IPS DF 19.7 (cell line): ENCODE measurements at places on chromosomes 3 and 15.

DNA sequence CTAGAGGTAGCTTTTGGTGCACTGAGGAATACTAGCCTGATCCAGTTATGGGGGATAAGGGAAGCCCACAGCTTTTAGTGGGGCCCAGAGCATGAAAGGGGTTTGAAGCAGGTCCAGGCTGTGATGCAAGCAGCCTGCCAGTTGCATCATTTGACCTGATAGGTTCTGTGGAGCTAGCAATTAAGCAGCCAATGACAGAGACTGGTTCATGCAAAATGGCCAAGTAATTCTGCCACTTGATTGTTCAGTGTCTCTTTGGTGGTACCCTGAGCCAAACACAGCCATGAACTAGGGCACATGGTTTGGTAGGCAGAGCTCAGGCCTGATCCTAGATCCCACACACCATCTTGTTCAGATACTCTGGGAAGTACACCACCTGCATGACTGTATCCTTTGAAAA is 91.0 kb upstream of the PRR23C start:
- DNase-seq: no peak

DNA sequence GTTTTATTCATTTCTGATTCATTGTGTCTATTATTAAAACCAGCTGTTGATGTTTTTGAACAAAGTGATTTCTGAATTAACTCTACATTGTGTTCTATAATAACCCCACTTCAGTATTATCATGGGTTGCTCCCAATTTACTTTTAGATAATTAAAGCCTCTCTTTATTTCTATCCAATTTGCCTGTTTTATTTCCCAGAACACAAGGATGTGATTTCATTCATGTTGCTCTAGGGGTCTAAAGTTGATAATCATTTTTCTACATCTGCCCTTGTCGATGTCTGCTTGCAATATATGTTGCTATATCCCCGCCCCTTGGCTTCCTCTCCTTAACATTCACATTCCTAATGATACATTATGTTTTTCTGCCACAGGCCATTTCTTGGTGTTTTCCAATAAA is 747.3 kb downstream of the CADM2 start:
- DNase-seq: no peak

DNA sequence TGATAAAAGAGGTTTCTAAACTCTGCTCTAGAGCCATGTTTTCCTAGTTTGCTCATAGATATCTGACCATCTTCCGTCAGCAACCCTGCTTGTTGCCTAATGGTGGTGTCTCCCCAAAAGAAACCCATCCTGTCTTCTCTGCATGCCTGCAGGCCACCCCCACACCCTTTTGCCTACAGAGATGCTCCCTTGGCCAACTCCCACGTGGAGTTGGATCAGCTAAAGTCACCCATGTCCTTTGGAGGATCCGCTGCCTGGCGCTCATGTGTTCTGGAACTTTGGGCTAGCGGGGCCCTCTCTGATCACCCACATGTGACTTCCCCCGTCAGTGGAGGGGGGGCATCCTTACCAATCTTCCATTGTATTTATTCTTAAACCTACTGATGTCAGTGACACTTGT is 185.6 kb downstream of the ADAMTS17 start:
- DNase-seq: no peak

DNA sequence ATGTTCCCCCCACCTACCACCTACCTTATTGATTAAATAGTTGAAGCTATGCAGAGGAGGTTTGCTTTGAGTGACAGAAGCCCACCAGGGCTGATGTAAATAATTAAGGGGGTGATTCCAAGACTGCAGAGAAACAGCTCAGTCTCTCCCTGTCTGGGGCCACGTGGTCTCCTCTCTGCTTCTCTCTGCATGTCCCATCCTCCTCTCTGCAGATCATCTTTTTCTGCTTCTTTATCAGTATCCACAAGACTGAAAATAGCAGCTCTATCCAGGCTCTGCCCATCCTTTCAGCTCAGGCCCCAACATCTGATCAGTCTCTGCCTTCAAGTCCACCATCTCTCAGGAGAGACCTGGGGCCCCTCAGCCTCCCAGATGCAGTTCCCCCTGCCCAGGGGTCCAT is 110.8 kb downstream of the ANP32A start:
- no peak for DNase-seq

GRCh38 chr3:151008699-151009098 is 36.2 kb upstream of the CLRN1 start:
- DNase-seq: no peak

DNA sequence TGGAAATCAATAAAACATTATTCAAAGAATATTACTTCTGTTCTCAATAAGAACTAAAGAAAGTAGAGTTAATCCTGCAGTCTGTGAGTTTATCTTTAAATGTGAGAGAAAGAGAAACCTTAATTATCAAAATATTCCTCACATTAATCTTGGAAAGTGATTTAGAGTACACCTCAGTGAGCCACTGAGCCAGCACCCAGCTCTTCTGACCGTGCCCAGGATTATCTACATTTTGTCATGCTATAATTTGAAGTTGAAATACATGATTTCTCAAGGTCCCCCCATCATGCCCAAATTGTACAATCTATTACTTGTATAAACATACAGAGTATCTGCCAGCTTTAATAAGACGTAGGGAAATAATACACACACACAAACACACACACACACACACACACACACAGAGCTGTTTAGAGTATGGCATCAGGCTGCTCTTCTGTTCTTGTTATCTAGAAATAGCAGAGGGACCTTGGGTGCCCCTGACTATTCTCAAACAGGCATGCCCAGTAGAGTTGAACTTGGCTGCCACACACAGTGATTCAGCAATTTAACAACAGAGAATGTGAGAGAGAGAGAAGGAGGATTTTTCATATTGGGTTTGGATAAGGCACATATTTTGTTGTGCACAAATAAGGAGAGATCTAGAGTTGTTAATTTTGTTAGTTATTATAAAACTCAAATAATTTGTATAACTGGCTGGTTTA is 74.4 kb downstream of the P2RY1 start:
- no peak for DNase-seq

DNA sequence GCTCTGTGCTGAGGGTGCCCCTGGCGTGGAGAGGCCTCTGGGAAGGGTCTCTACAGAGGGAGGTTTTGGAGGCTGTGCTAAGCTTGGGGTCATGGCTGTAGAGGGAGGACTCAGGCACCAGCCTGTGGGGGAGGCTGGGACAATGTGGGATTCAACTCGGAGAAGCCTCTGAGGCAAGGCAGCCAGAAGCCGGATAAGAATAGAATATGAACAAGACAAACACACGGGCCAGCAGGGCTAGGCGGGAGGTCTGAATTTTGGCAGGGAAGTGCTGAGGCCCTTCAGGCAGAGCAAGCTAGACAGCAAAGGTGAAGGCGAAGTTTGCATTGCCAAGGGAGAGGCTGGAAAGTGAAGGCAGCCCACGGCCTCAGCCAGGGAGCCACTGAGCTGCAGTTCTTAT is 612.1 kb upstream of the NR2F2 start:
- no peak for DNase-seq

DNA sequence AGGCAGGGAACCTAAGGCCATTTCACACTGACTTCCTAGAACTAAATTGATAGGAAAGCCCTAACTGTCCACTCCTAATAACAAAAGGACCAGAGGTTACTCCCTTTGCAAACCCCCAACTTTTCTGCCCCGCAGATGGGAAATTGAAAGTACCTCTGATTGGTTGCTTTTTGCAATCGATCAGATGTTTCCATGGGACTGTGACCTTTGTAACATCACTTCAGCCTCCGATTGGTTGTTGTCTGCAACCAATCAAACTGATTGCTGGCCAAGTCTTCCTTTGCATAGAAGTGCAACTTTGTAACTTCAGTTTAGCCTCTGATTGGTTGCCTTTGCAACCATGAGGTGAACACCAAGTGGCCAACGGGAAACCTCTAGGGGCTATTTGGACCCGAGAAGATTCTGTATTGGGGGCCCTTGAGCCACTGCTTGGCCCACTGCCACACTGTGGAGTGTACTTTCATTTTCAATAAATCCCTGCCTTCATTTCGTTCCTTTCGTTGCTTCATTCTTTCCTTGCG is 11.3 kb upstream of the KNL1 start:
- DNase-seq: peak; percentile 73

DNA sequence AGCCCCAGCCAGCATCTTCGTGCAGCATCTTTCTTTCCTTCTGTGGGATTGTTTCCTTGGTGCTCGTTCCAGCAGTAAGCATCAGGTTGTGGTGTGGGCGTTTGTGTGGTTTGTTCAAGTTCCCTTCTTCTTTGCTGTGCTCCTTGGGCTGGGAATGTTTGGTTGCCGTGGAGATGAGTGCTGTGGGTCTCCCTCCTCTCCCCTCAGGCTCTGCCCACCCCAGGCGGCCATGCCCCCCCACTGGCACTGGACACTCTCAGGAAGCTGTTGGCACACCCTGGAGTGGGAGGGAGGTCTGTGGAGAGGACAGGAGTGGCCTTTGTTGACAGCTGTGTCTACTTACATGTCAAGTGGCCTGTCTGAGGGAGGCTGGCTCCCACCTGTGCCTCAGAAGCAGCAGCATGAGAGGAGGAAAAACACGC is 46.5 kb upstream of the SACM1L start:
- no peak for DNase-seq

DNA sequence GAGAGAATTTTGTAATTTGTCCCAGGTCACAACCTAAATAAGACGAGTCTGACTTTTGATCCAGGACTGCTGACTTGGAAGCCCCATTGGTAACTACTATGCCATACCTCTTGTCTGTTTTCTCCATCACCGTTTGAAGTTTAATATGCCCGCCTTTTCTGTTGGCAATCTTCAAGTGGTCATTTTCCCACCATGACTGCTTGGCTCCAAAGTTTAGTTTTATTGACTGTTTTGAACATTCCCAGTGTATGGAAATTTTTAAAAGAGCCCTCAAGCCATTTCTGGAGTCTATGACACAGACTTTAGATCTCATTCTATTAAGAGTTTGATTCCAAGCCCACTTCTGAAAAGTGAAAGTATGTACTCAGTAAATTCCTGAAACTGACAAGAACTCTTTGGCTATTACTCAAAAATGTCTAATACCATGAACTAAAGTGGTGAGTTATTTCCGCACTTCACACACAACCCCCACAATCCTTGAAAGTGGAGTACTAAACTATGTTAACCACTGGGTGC is 136.7 kb upstream of the ADAMTS9 start:
- DNase-seq: no peak

- no peak for DNase-seq
These were observed 30.9 kb upstream of the CLK3 start for GRCh38 chr15:74584779-74585178.

DNA sequence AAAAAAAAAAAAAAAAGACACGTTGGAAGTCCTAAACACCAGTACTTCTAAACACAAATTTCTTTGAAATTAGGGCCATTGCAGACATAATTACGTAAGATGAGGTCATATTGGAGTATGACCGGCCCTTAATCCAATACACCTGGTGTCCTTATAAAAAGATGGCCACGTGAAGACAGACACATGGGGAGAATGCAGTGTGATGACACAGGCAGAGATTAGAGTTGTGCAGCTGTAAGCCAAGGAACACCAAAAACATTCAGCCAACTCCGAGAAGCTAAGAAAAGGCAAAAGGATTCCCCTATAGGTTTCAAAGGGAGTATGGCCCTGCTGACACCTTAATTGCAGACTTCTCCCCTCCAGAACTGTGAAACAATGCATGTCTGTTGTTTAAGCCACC is 379.0 kb upstream of the PDZRN3 start:
- no peak for DNase-seq

DNA sequence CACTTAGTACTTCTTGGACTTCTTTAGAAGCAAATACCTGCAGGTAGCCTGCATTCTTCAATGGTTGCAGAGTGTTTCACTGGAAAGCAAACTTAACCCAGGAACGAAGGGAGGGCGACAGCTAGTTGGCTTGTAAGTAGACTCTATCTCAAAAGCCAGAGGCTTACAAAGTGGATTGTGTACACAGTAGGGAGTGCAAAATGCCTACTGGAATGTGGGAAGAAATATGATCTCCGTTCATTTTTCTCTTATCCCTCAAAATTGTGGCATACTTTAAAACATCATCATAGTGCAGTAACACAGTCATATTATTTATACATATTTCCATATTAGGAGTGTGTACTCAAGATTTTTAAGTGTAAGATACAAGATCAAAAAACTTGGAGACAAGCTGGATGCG is 155.7 kb downstream of the LIPC start:
- no peak for DNase-seq

DNA sequence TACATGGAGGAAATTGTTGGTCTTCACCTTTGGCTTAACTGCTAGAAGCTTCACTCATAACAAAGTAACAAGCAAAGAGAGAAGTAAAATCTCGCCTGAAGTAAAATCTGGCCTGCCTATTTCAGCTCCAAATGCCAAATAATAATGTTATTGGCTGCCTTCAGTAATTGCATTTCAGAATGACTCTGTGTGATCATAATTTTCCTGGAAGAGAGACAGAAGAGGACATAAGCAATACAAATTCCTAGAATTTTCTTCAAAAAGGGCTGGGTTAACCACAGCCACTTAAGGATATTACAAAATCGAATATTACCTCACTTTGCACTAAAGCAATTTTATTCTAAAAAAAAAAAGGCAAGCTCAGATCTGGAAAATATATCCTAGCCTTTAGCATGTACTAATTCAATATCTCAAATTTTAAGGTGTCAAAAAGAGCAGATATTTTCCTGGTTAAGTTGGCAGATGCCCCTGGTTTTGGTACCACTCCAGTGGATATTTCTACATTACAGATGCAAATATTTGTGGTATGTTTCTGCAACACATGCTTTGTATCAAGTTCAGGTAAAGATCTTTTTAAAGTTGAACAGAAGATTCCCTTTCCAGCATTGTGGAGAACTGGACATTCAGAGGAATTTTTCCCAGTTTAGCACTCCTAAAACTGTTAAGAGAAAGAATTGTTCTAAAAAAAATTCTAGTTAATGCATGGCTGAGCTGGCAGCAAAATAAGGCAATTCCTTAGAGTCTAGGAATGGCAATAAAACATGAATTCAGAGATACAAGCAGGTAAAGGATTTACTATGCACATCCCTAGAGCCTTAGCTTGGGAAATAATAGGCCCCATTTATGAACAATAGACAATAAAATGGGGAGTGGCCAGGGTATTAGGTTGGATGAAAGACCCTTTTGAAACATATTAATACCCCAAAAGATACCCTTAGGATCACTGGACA is 116.7 kb downstream of the STAC start:
- DNase-seq: no peak

DNA sequence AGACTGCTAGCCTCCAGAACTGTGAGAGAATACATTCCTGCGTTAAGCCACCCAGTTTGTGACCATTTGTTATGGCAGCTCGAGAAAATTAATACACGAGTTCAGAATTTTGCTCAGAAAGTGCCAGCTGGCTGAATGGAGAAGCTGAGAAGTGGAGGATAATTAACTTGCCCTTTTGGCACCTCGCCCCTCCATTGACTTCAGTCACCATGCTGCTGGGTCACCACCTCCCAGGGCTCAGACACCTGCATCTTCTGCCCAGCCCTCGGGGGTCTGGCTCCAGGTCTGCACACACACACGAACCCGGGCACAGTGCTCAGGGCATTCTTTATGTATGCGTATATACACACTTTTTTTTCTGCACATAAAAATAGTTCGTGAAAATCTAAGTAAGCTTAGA is 32.0 kb downstream of the AMOTL2 start:
- no peak for DNase-seq

GRCh38 chr3:71083726-71084131 is 499.8 kb downstream of the FOXP1 start:
- no peak for DNase-seq

GRCh38 chr15:62403164-62403809 is 238.2 kb upstream of the C2CD4B start:
- DNase-seq: no peak
